Bronchus fibroblast of lung (primary cell): ENCODE measurements at places on chromosomes 1 and 21. TPM values are rescaled to one million over a fixed set of nuclear protein-coding genes. Genes with fewer than 3 reads are reported as not detected.

The FMO5 gene
- 0.59 and 1.0 TPM in 2 replicates for total RNA-seq

The BLACAT1 gene
- under 0.01 TPM in 1 of 2 replicates, not detected in the other for total RNA-seq

The TAS1R3 gene
- under 0.01 TPM in 2 replicates for total RNA-seq

The CDC20 gene
- total RNA-seq: 183 and 220 TPM in 2 replicates

The NBPF10 gene
- total RNA-seq: 0.30 and 0.34 TPM in 2 replicates

The C1orf210 gene
- not detected in 2 replicates for total RNA-seq

The SYNC gene
- 10.6 and 15.8 TPM in 2 replicates for total RNA-seq

The NKAIN1 gene
- total RNA-seq: 0.15 and 2.4 TPM in 2 replicates

The HES2 gene
- total RNA-seq: under 0.01 and 0.15 TPM in 2 replicates

The SPRR2G gene
- not detected in 2 replicates for total RNA-seq

The TOR1AIP2 gene
- total RNA-seq: 37.6 and 49.9 TPM in 2 replicates

The PROX1 gene
- total RNA-seq: under 0.01 TPM in 1 of 2 replicates, not detected in the other

The LCE2C gene
- total RNA-seq: not detected in 2 replicates

The OR2L13 gene
- not detected in 2 replicates for total RNA-seq

The SH2D5 gene
- total RNA-seq: 5.2 and 5.5 TPM in 2 replicates

The PRKAA2 gene
- 1.2 TPM in 2 replicates for total RNA-seq

The MPL gene
- total RNA-seq: under 0.01 TPM in 1 of 2 replicates, not detected in the other

The CSF3R gene
- total RNA-seq: not detected in 2 replicates

The MXRA8 gene
- total RNA-seq: 382 and 409 TPM in 2 replicates

The OR10R2 gene
- not detected in 2 replicates for total RNA-seq

The NUP133 gene
- total RNA-seq: 35.2 and 53.5 TPM in 2 replicates

The SH2D1B gene
- 0.15 TPM in 1 of 2 replicates, not detected in the other for total RNA-seq

The CDC42BPA gene
- 13.4 and 16.6 TPM in 2 replicates for total RNA-seq

The PTPN7 gene
- total RNA-seq: not detected in 2 replicates

The HMGN1 gene
- 216 and 318 TPM in 2 replicates for total RNA-seq

The RNU1-3 gene
- total RNA-seq: under 0.01 TPM in 1 of 2 replicates, not detected in the other

The FCER1G gene
- total RNA-seq: not detected in 2 replicates

The CITED4 gene
- 3.0 and 3.5 TPM in 2 replicates for total RNA-seq

The VANGL2 gene
- total RNA-seq: 0.89 and 1.0 TPM in 2 replicates

The LCE1D gene
- not detected in 2 replicates for total RNA-seq

The GJB4 gene
- not detected in 2 replicates for total RNA-seq

The TTC34 gene
- 0.15 and 0.17 TPM in 2 replicates for total RNA-seq
